Muscle of leg (tissue), 16 donors: ENCODE measurements at places on chromosomes 13 and 19. TPM values are rescaled to one million over a fixed set of nuclear protein-coding genes. Genes with fewer than 3 reads are reported as not detected.

The SULT2A1 gene
- not detected for total RNA-seq

The SLC6A16 gene
- 0.49 TPM for total RNA-seq

The ICAM1 gene
- total RNA-seq = 4.7 TPM

The LRRC63 gene
- total RNA-seq = 0.04 TPM

The IGFL2 gene
- 0.09 TPM for total RNA-seq

The DCT gene
- total RNA-seq = 0.18 TPM

The USHBP1 gene
- 5.2 TPM for total RNA-seq

The PLVAP gene
- total RNA-seq = 23.1 TPM

The CRX gene
- total RNA-seq = not detected

The PRODH2 gene
- not detected for total RNA-seq

The ZNF584 gene
- 7.9 TPM for total RNA-seq

The DLEU7 gene
- total RNA-seq = 0.27 TPM

The TGFBR3L gene
- total RNA-seq = 0.31 TPM

The ODAD3 gene
- total RNA-seq = 0.22 TPM

The S1PR2 gene
- total RNA-seq = 11.2 TPM

The KLK12 gene
- total RNA-seq = not detected

GRCh38 chr13:20778311-20778710 is 4.5 kb upstream of the EEF1AKMT1 start:
- DNase-seq = no peak

- DNase-seq = no peak
Measured at GRCh38 chr19:50875795-50876422, 2.7 kb downstream of the KLK2 start.

DNA sequence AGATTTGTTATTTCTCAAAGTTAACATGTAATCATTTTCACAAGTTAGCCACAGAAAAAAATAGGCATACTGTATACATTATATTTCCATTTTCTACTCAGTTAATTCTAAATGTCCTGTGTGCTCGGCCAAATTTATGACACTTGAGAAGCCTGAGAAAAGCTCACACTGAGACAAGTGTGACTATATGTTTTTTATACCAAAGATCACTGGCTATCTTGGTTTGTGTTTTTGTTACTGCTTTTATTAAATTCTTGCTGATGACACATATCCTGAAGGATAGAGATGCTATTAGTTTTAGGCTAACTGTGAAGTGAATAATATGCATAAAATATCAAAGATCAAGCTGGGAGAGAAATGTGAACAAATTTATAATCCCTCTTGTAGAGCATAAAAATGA is 49.3 kb upstream of the IL17D start:
- peak; percentile 22 for DNase-seq

- DNase-seq = no peak
Measured at GRCh38 chr13:48574041-48574796, 41.3 kb upstream of the RCBTB2 start.

DNA sequence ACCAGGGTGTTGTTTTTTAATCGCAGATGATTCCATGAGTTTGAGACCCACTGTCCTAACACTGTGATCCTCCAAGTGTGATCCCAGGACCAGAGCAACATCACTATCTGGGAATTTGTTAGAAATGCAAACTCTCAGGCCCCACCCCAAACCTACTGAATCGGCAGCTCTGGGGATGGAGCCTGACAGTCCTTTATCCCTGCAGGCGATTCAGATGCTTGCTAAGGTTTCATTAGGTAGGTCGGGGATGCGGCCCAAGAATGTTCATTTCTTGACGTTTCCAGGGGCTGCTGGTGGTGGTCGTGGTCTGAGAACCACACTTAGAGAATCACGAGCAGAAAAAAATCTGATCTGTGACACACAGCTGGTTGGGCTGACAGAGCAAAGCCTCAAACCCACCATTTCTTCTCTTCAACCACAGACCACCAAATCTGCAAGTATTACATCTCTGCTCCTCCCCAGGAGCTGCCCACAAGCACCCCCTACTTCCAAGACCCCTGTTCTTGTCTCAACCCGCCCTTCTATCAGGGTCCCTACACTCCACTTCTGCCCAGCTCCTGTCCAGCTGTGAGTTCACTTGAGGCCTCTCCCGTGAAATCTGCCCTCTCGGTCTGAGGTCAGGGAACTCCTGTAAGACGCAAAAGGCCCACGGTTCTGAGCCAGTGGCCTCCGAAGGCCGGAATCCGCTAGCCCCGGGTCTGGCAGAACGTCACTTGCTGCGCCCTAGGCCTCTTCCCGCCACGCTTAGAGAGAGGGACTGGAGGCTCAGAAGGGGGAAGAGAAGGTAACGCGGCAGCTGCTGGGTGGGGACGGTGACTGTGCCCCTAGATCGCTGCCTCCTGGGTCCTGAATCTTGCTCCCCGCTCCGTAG is 1.1 kb upstream of the FARP1 start:
- peak; percentile 40 for DNase-seq

- peak; percentile 47 for DNase-seq
Measured at GRCh38 chr19:7917267-7918061, 2.7 kb upstream of the SNAPC2 start.

DNA sequence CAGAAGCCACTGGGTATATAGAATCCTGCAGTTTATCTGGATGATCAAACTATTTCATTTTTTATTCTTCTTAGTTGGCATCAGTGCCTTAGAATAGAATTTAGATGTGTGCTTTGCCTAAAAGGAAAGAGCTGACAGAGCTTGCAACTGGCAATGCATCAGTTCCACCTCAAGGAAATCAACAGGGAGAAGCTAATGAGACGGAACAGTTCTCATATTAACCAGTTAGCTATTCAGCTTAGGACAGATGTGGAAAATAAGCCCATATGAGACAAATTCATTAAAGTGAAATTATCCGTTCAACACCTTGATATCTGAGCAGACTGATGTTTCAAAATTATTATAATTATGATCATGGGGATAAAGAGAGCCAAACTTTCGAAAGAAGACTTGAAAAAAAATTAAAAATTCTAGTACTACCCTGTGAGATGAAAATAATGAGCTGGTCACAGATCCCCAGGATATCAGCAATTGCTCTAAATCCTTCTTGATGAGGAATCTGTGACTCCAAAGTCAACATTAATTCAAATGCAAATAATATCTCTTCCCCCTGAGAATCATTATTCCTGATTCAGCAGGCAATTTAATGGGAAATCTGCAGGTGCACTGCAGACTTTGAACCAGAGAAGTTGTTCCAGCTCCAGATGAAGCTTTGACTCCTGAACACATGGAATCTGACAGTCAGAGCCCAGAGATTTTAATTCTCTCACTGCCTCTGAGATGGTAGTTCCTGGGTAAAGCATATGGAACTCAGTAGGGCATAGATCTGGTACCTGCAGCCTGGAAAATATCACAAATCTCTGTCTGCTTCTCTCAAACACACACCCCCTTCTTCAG is 486.8 kb downstream of the FOXO1 start:
- DNase-seq = no peak

DNA sequence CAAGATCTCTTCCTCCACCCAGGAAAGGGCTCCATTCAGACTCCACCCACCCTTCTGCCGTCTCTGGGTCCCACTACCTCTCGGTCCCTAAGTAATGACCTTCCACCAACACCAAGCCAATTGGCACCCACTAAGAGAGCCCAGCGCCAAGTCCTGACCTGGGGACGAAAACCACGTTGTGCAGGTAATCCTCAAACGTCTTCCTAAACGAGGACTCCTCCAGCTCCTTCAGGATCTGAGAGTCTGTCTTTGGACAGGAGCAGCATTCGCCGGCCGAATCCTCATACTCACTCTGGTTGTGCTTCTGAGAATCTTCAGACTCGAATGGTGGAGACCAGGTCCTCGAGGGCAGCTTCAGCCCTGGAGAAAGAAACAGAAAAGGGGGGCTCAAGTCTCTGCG is 83.1 kb downstream of the ZNF557 start:
- DNase-seq = no peak

DNA sequence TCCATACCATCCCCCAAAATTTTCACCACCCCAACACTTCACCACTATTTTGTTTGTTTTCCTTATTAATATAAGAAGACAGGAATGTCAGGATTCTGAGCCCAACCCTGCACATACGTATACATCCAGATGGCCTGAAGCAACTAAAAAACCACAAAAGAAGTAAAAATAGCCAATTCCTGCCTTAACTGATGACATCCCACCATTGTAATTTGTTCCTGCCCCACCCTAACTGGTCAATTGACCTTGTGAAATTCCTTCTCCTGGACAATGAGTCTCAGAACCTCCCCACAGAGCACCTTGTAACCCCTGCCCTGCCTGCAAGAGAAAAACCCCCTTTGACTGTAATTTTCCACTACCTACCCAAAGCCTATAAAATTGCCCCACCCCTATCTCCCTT is 132.5 kb downstream of the ZNF675 start:
- DNase-seq = no peak

DNA sequence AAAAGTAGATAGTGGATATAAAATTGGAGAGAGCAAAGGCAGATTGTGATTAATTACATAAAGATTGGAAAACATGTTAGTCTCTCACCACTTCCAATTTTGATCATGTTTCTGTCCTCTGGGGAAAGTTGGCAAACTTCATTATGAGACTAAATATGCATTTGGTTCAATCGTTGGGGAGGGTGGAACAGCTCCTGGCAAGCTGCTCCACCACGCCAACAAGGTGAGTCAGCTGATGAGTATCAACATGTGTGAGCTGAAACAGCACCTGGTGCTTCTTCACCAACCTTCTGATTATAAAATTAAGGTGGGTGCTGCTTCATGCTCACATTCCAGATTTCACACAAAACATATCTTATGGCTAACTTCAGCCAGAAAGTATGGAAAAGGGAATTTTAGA is 1784.6 kb downstream of the SLITRK5 start:
- no peak for DNase-seq

- DNase-seq = peak; percentile 47
Measured at GRCh38 chr19:41871573-41872383, 5.3 kb upstream of the CD79A start.

- no peak for DNase-seq
Measured at GRCh38 chr19:11378319-11379189, 4.1 kb downstream of the SWSAP1 start.

GRCh38 chr13:34383728-34384127 is 558.3 kb upstream of the NBEA start:
- no peak for DNase-seq

DNA sequence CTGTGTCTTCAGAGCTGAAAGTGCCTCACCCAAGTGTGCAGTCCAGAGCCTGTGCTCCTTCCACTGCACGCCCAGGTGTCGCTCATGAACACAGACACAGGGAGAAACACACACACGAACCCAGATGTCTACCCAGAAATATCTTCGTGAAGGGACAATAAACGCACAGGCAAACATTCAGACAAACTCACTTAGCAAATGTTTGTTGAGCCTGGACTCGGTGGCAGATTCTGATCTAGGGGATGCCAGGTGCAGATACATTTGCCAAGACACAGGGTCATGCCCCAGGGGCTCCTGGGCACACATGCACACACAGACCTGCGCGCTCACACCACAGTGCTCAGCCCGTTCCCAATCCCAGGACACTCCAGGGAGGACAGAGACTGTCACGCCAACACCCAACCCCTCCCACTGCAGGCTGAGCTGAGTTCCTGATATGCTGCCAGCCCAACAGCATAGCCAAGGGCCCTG is 31.9 kb downstream of the SCGB2B2 start:
- DNase-seq = peak; percentile 36

- DNase-seq = no peak
Measured at GRCh38 chr13:71799324-71799723, 67.7 kb downstream of the DACH1 start.

GRCh38 chr13:80547885-80548825 is 207.2 kb upstream of the SPRY2 start:
- DNase-seq = peak; percentile 66

DNA sequence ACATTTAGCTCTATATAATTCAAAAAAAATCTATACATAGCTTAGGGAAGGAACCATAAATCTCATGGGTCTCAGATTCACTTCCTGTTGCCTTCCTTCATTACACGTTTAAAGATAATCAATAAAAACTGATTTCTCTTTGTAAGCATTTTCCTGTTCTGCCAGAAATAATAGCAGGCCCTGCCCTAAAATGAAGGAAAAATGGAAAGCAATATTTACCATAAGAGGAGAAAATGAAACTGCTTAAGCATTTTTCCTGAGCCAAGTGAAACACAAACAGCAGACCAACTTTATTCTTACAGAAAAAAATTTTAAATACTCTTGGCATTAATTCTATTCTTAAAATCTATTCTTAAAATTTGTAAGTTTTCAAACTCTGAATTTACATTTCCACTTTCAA is 4.0 kb downstream of the LHFPL6 start:
- DNase-seq = peak; percentile 55

DNA sequence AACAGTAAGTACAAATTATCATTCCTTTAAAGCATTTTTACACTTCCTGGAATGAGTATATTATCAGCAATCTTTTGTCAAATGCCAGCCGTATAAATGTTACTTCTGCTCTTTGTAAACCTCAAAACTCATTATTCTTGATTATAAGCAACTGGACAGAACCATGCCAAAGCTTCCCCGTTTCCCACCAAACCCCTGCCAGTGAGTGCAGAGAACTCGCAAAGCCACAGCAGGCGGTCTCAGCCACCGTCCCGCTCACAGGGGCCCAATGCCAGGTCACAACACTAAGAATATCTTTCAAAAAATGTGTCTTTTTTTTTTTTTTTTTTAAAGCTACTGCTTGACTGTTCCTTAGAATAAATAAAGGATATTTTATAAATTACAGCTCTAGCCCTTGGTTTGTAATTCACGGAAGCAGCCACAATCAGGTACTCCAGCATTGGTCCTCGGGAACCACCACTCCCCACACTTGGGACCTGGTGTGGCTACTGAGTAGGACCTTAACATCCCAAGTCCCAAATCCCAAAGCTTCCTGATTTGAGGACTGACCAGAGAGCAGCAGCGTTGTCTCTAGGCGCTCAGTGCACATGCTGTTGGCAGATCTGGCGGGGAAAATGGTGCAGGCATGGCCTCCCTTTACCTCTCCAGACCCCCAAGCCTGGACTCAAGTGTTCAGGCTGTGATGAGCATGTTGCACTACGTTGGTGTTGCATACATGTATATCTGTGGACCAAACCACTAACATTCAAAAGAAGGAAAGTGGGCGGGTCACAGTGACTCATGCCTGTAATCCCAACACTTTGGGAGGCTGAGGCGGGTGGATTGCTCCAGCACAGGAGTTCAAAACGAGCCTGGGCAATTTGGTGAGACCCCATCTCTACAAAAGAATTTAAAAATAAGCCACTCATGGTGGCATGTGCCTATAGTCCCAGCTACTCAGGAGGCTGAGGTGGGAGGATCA is 19.0 kb downstream of the KCTD15 start:
- DNase-seq = no peak

GRCh38 chr13:29284726-29285125 is 310.8 kb downstream of the SLC7A1 start:
- DNase-seq = no peak

- peak; percentile 87 for DNase-seq
Measured at GRCh38 chr13:64765636-64766035, 2464.5 kb downstream of the PCDH9 start.

DNA sequence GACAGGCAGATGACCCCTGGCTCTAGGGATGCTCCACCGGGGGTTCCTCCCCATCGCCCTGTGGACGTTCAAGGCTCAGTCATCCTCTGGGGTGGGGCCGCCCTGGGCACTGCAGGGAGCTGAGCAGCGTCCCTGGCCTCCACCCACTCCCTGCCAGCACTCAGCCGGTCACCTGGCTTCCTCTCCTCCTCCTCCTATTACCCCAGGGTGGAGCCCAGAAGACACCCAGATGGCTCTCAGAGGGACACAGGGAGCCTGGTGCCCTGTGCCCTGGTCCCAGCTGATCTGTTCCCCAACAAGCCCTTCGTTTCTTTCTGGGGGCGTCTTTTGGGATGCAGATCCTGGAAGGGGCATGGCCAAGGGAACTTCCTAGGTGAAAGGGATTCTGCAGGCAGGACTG is 3.7 kb upstream of the MKNK2 start:
- DNase-seq = no peak
